ENCODE measurements at places on chromosomes 6 and 20. TPM values are rescaled to one million over a fixed set of nuclear protein-coding genes. Genes with fewer than 3 reads are reported as not detected.

The NKAIN2 gene
- not detected for total RNA-seq

The UNC5CL gene
- 4.6 TPM for total RNA-seq

The C6orf141 gene
- not detected for total RNA-seq

The MYMX gene
- not detected for total RNA-seq

The SYCP2L gene
- not detected for total RNA-seq

The ME1 gene
- total RNA-seq = not detected

The TRERF1 gene
- 6.7 TPM for total RNA-seq

DNA sequence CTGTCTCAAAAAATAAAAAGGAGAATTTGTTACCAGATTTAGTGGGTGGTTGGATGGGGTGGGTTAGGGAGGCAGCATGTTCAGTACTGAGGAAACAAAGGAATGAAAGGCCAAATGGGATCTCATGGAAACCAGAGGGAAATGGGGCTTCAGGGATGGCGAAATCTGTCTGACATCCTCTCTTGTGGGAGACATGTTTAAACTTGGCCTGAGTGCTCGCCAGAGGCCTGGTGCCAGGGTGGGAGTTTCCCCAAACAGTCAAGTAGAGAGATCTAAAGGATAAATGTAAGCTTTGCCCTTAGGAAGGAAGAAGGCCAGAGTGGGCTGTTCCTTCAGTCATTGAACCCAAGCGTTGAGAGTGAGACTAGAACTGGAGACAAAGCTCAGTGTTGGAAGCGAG is 61.9 kb upstream of the AKIRIN2 start:
- DNase-seq = no peak

- no peak for DNase-seq
Measured at GRCh38 chr20:37822141-37822601, 80.8 kb upstream of the VSTM2L start.

DNA sequence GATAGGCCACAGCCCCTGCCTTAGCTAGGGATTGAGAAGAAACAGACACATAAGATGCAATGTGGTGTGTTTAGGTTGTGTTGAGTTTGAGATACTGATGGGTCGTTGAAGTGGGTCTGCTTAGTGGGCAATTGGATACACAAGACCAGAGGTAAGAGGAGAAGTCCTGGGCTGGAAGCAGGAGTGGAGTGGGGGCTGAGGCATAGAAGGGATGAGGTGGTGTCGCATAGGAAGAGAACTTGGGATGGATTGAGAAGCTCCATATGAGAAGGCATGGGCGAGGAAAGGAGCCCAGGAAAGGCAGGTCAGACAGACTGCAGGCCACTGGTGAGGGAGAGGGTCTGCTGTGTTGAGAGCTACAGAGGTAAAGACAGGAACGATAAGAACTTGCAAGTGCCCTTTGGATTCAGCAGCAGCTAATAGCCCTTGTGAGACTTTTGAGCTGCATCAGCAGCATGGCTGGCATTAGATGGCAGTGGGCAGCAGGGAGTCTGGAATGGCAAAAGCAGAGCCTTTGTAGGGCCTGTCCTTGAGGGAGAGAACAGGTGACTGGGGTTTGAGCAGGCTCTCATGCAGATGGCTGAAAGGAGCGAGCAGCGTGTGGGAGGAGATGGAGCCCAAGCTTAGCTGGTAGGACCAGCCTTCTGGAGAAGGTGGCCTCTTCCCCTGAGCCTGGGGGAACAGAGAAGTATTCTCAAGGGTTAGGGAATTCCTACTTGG is 33.2 kb downstream of the PLCG1 start:
- no peak for DNase-seq

- no peak for DNase-seq
Measured at GRCh38 chr20:32078791-32079190, 26.7 kb downstream of the HCK start.

DNA sequence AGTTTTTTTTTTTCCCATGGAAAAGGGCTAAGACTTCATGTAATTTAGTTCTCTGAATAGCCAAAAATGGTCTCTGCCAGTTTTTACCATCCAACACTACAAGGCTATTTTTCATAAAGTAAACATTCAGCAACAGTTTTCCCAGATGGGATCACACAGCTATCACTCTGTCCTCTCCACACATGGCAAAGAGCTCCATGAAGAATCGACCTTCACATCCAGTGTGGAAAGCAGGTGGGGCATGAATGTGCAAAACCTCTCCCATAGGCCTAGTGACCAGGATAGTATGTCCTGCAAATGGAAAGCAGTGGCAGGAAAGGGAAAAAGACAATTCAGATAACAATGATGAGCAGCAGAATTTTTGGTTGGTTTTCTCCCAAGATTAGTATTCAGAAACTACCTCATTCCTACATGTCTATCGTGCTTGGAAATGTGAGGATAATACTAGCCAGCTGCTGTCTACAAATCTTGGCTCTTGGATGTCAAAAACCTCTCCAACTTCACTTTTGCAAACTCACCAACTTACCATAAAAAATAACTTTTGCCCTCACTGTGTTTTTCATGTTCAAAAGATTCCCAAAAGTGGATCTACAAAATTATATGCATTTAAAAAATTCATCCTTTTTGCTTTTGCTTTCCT is 159.7 kb upstream of the MCHR2 start:
- no peak for DNase-seq
